ENCODE measurements at places on chromosomes 4 and X.

DNA sequence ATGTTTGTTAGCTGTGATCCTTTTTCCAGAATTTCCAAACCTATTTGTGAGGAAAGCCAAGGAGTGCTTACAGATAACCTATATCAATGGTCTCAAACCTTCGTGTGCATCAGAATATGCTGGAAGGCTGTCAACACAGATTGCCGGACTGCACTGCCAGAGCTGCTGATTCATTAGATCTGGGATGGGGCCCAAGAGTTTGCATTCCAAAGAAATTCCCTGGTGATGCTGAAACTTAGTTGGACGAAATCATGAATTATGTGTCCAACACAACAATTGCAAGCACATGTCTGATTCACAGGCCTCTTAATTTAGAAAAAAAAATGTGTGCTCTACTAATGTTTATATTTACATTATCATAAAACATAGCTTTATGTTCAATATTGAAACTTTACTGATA lies 544.0 kb upstream of the AMOT start:
- DNase-seq = no peak

GRCh38 chr4:77385124-77385969 lies 220.3 kb upstream of the CXCL13 start:
- DNase-seq = peak; percentile 13

GRCh38 chrX:45322820-45323219 lies 122.1 kb upstream of the DIPK2B start:
- no peak for DNase-seq

- DNase-seq = peak; percentile 13
Observed at GRCh38 chrX:84046403-84046984, 141.5 kb downstream of the RPS6KA6 start.

DNA sequence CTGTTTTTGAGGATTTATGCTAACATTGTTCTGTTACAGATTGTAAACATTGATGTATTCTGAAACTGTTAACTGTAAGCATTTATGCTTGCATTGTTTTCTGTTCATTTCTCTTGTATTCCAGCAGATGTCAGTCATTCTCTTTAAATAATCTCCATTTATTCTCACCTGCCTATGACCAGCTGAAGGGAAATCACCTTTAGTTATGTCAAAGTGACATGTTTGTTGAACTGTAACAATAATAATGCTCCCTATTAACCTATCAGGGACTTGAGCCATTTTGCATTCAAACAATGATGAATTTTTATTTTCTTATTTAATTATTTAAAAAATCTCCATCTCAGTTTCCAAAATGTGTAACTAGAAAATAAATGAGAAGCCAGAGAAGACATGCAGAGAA lies 58.0 kb downstream of the SPCS3 start:
- no peak for DNase-seq

DNA sequence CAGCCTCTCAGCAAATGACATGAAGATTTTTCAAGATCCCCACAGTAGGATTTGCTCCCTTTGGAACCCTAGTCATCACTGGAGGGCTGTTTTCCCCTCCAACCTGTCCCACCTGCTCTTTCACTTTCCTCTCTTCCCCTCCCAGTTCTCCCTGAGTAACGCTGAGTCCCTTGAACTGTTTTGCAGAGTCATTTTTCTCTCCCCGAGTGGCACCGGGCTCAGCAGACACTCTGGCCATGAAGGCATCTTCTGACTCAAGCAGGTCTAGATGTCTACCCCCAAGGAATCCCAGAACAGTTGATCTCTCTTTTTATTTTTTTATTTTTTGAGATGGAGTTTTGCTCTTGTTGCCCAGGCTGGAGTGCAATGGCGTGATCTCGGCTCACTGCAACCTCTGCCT lies 52.2 kb downstream of the HTRA3 start:
- no peak for DNase-seq

GRCh38 chrX:153624196-153625091 lies 22.6 kb upstream of the DUSP9 start:
- no peak for DNase-seq

GRCh38 chrX:10110984-10111363 lies 45.8 kb upstream of the CLCN4 start:
- no peak for DNase-seq

DNA sequence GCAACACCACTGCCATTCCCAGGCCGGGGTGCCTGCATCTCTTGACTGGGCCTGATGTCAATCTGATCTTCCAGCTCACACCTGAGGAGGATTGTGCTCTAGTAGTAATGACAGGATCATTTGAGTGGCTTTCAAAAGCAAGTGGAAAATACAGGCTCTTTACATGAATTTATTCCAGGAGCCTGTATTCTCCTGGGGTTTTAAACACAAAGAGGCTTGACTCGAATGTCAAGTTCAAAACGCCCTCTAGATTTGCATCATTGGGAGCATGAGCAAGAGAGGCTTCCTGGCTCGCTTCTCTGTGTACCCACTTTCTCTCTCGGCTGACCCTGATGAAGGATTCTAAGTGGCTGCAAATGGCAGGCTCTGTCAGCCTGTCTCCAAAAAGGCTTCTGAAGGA lies 199.5 kb upstream of the PUDP start:
- DNase-seq = no peak

DNA sequence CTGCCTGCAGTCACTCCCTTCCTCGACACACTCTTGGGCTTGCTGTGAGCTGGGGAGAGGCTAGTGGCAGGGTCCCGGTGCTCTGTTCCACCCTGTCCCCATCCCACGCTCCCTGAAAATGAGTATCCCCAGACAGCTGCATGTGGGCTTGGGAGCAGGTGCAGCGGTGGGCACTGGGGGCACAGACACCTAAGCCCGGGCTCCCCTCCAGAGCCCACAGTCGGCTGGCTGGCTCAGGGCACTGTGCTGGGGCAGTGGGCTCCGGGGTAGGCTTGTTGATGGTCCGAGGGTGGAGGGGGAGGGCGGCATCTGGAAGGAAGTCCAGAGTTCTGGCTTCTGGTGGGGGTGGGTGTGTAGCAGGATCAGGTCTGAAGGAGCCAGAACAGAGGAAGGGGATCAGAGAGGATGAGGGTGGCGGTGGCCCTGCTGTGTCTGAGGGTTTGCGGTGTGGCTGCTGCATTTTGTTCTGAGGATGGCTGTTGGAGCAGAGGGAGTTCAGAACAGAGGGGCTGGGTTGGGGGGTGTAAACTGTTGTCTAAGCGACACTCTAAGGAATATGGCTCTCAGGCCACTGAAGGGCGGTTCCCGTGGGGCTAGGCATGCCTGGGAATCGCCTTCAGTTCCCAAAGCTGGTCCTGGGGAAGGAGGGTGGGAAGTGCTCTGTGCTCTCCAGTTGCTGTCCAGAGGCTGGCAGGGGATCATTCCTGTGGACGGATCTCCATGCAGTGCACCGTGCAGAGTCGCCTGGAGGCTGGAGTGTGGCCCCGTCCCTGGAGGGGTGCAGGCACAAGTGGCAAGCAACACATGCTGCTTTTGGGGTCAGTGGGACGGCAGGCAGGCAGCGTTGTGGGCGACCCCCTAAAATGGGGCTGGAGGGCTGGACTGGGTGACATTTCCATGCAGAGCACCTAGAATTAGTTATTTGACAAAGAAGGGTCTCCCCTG lies 114.0 kb downstream of the SORCS2 start:
- DNase-seq = no peak

DNA sequence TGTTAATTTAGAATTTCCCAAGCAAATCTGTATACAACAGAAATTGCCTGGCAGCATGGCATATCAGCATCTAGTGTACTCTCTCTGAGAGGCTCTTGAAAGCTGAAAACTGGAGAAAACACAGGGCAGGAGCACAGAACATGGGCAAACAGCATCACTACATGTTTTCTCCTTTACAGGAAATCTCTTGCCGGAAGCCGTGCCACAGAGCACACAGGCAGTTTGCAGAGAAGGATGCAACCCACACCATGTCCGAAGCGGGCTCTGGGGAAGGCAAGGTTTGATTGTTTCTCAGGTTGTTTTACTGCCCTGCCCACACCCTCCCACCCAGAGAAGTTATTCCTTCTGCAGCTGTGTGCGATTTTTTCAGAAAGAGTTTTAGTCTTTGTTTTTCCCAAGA lies 41.1 kb upstream of the FAM9C start:
- no peak for DNase-seq

GRCh38 chr4:156241896-156242295 lies 288.2 kb upstream of the CTSO start:
- no peak for DNase-seq

- peak; percentile 43 for DNase-seq
Observed at GRCh38 chrX:45806410-45807121, 605.9 kb upstream of the DIPK2B start.

DNA sequence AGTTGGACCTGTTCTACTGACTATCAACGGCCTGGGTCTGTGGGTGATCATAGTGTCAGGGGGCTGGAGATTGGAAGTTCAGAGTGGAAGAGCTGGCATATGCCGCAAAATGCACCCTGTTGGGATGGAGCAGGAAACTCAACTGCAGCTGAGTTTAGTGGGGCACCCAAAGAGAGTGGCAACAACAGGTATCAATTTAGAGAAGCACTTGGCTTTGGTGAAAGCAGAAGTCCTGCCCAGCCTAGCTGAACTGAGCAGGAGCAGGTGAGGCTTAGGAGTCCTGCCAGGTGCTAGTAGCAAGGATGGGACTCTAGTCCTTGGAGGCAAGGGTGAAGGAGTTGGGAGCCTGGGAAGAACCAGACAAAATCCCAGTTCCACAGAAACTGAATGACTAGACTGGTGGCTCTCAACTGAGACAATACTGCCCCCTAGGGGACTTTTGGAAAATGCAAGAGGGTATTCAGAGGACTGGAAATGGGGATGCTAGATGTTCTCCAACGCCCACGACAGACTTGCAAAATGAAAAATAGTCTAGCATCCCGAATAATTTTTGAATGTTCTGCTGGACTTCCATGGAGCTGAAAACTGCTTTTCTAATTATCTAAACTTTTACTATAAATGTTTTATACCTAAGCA lies 49.4 kb downstream of the RTL9 start:
- DNase-seq = peak; percentile 15

DNA sequence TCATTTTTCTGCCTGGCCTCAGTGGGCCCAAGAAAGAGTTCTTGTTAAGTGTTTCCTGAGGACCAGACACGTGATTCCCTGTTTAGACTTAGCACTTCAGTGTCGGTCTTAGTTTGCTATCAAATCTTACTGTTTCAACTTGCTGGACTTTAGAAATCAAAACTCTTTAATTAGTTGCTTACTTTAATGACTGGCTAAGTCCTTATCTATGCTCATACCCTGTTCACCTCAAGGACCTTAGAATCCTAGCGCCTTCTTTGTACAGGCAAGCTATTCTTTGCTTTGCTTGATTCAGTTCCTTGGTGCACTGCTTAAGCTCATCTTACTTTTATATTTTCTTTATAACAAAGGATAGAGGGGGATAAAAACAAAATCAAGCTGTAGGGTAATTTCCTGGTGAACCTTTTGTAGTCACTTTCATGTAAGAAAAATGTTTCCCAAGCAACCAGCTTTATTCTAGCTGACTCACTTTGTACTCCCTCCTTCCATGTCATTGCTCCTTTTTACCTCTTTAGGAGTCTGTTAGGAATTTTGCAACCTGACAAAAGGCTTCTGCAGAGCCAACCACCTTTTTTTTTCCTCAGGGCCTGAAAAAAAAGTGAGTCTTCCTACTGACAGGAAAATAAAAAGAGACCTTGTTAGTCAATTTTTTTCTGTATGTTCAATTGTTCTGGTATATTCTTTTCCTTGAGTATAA lies 14.7 kb downstream of the WDR44 start:
- no peak for DNase-seq

GRCh38 chrX:133171962-133172708 lies 46.0 kb downstream of the TFDP3 start:
- no peak for DNase-seq

DNA sequence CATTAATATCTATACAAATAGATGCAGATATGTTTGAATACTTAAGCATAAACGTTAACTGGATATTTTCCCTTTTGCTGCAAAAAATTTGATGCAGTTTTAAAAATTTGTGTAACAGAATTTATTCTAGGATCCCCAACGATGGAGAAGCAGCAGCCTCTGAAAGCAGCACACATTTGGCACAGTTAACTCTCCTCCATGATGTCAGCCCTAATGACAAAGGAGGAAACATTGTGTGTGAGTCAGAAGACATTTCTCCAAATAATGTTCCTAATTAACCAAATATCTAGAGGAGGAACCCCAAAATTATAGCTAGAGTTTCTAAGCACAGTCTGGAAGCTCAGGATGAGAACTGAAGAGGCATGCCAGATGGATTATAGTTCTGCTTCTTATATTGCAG lies 281.9 kb upstream of the MAD2L1 start:
- DNase-seq = no peak

- DNase-seq = no peak
Observed at GRCh38 chr4:87188048-87188447, 32.4 kb downstream of the KLHL8 start.

GRCh38 chr4:3321295-3321889 lies 28.6 kb downstream of the RGS12 start:
- DNase-seq = no peak

DNA sequence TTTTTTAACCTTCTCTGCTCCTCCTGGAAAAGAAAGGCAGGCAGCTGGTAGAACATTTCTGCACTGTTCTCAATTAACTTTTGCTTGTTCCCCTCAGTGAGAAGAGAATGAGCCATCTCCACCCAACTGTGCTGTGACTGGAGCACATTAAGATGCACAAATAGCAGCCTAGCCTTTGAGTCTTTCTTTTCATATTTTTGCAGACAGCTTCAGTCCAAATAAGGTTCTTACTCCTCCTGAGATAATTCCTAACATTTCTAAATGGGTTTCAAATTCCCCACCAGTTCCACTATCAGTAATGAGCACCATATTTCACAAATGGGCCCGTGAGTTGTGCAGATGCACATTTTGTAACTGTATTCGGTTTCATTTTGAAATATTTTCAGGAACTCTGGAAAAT lies 118.6 kb downstream of the SPCS3 start:
- DNase-seq = no peak

DNA sequence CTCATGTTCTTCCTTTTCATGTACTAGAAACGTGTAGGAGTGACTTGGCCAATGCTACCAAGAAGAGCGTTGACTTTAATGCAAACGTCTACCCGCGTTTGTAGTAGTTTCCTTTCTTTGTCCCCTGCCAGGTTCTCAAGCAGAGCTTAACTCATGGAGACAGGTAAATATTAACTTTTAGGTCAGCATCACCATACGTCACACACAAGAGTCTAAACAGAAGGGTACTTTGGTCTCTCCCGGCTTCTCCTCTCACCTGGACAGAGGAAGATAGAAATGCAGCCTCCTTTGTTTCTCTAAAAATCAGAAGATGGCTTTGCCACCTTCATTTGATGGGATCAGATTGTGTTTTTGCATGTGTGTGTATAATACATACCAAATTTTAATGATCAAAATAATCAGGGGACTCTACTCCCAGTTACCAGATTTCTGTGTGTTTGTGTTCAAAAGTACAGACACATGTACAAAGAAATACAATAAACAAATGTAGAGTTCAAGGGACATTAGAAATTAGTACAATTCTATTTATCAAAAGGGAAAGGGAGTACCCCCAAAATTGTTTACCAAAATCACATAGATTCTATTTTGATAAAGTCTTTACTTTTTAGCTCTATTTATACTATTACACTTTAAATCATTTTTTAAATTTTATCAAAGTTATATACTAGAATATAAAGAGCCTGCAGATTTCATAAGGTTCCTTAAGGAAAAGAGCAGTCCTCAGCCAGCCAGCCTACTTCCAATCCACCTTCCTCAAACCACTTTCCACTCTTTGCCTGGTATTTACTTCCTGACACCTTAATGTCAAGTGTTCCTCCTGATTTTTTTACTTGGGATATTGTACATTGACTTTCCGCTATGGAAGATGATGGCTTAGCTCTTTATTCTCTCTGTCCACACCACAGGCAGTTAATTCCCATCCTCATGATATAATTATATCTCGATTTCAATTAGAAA lies 195.5 kb downstream of the RELL1 start:
- DNase-seq = no peak

All from CD14-positive monocyte (primary cell).